ENCODE measurements at places on chromosomes 1 and 21.

DNA sequence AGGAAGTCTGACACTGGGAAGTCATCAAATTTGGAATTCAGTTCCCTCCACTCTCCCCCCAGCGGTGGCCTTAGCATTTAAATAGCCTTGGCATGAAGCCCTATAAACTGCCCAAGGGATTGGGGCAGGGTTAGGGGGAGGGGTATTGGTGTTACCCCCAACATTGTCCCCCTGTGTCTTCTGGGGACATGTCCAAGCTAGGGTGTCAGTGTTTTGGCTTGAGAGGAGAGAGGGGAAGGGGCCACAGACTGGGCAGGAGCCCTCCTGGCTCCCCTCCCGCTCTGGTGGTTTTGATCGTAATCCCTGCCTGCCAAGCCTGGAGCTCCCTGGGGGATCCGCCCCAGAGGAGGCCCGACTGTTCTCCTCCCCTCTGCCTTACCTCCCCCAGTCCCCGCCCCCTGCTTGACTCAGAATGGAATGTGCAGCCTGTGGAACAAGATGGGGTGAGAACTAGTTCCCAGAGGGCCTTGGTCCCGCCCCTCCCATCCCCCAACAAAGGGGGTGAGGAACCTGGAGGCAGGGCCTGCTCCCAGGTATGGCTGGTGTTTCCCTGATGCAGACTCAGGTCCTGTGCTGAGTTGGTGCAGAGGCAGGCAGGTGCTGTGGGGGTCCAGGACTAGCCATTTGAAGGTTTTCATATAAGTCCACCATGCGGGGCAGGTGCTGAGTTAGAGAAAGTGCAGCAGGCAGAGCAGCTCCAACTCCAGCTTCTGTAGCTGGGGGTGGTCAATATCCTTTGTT, 7.4 kb downstream of the SOX13 start:
- peak; percentile 5 for DNase-seq

GRCh38 chr21:37026499-37026898, 20.0 kb downstream of the RIPPLY3 start:
- no peak for DNase-seq

GRCh38 chr1:56434740-56435139, 144.6 kb downstream of the PLPP3 start:
- no peak for DNase-seq

- DNase-seq = no peak
Measured at GRCh38 chr1:188462837-188463236, 1634.1 kb downstream of the PLA2G4A start.

GRCh38 chr1:219121679-219122078, 52.0 kb upstream of the LYPLAL1 start:
- no peak for DNase-seq

DNA sequence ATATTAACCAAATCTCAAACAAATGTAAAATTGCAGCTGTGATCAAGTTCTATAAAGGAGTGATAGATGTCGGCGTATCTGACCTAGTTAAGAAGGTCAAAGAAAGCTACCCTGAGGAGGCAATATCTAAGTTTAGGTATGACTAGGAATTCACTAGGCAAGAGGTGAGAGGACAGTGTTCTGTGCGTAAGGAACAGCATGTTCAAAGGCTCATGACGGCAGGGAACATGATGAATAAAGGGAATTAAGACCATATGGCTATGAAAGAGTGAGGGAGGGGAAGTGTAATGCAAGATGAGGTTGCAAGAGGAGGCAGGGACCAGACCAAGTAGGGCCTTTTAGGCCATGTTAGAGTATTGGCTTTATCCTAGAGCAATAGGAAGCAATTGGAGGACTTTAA, 8.6 kb downstream of the LIX1L start:
- no peak for DNase-seq

DNA sequence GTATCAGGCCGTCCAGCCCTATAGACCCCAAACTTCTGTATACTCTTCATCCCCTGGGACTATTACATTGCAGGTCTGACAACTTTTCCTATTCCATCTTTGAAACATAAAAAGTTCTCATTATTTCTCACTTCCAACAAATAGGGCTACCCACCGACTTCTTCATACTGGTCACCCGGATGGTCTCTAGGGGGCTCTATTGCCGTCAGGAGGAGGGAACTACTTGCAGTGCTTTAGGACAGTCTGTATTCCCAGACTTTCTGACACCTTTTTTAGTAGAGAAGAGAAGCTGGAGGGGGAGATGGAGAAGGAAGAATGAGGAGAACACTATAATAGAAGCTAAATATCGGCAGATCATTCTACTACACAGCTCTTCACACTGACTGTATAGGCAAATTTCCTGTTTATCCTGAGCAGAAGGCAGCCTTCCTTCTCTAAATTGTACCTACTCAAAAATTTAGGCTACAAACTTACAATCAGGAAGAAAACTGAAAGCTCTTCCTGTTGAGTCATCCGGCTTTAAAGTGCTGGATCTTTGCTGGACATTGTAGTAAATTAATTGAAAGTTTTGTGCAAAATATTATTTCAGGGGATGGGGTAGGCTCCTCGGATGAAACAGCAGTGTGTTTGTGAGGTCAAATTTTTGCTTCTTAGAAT, 54.6 kb downstream of the CDC7 start:
- DNase-seq = no peak

DNA sequence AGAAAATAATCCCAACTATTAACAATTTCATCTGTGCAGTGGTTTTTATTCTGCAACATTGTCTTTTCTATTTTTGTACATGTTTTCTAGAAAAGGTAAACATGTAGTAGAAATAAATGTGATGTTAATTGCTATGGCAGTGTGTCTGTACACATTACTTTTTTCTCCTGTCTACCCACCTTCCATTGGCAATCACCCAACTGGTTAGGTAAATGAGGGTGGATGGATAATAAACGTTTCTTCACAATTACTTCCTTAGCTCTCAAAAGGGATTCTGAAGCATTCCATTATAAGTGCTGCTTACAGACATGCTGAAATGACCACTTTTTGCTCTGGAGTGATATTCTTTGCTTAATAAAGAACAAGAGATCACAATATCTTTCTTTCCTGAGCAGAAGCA, 61.4 kb downstream of the MAGI3 start:
- DNase-seq = no peak

DNA sequence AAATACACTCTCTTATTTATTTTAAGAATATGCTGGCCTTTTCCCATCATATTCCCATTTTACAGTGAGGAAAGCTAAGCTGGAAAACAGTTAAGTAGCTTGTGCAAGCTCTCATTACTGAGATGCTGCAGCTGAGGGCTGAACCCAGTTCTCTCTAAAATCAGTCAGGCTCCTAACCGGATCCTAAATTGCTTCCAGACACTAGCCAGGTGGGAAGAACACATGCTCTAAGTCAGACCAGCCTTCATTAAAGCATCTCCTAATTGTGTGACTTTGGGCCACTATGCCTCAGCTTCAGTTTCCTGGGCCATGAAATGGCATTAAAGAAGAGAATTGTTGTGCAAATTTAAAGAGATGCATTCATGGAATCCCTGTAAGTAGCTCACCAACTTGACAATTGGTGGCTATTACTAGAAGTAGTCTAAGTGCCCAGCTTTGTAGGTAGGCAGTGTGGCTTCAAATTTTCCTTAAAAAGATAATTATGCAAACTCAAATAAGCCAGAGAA, 228.4 kb downstream of the DAB1 start:
- no peak for DNase-seq

DNA sequence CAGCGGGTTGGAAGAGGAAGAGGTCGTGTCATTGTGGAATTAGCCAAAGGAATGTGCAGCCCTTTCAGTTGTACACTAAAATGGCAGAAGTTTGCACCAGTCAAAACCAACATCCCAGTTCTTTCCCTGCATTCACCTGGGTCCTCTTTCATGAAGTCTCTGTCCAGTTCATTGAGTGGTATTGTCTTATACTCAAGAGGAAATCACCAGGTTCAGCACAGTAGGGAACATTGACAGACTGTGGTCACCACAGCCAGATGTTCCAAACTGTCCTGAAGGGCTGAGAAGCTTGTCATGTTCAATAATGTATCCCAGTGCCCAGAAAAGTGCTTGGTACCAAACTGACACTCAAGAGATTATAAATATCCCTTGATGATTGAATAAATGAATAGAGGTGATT, 131.6 kb downstream of the GLUL start:
- DNase-seq = peak; percentile 63

DNA sequence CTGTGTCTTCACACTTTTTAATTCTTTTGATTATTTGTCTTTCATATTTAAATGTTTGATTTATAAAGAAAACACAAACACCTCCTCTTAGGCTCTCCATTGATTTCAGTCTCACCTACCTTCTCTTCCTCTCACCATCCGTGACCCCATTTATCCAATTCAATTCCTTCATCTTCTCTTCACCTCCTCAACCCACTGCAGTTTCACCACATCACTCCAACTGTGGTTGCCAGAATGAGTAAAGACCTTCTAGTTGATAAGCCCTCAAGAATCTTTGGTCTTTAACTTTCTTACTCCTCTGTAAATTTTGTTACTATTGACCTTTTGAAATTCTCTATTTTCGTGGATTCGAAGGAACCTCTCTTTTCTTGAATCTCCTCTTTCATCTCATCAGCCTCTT, 260.7 kb downstream of the CHRM3 start:
- DNase-seq = no peak

- DNase-seq = no peak
Measured at GRCh38 chr1:62142496-62142895, 52.2 kb upstream of the L1TD1 start.

GRCh38 chr1:151048645-151049032, 1.1 kb downstream of the C1orf56 start:
- DNase-seq = no peak

GRCh38 chr1:16073490-16074119, at the start of gene FAM131C:
TSS of gene FAM131C (minus strand) at chr1:16073651. CDS start at chr1:16073442, 209 bp downstream.
- no peak for DNase-seq

GRCh38 chr1:244187310-244187709, 136.2 kb downstream of the ZBTB18 start:
- no peak for DNase-seq

DNA sequence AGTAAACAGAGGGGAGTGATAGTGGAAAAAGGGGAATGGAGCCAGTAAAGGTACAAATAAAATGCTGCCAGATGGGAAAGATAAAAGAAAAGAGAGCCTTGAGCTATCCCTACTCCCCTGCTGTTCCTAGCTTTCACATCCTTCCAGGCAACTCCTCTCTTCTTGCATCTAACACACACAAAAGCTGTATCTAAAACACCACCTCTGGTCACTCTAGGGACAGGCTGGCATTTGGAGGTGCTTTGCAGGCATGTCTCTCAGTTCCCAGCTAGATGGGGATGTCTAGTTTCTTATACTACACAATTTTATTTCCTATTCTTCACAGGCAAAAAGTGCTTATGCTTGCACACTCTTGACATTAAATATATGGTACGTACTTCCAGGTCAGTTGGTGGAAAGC, 185.1 kb upstream of the ST6GALNAC5 start:
- no peak for DNase-seq

GRCh38 chr1:35507947-35508346, 49.3 kb downstream of the KIAA0319L start:
- DNase-seq = no peak

GRCh38 chr1:188154196-188154595, 1325.4 kb downstream of the PLA2G4A start:
- no peak for DNase-seq

DNA sequence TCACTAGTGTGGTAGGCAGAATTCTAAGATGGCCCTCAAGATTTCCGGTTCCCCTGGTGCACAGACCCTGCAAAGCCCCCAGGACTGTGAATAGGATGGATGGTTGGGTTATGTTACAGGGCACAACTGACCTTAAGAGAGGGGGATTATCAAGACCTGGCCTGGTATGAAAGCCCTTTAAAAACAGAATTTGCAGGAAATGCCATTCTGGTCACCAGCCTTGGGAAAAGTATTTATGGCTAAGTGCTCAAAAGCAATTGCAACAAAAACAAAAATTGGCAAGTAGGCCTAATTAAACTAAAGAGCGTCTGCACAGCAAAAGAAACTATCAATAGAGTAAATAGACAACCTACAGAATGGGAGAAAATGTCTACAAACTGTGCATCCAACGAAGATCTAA, 144.7 kb upstream of the EDN2 start:
- no peak for DNase-seq

GRCh38 chr1:202145068-202145743, 669 bp upstream of the ARL8A start:
- DNase-seq = peak; percentile 39

DNA sequence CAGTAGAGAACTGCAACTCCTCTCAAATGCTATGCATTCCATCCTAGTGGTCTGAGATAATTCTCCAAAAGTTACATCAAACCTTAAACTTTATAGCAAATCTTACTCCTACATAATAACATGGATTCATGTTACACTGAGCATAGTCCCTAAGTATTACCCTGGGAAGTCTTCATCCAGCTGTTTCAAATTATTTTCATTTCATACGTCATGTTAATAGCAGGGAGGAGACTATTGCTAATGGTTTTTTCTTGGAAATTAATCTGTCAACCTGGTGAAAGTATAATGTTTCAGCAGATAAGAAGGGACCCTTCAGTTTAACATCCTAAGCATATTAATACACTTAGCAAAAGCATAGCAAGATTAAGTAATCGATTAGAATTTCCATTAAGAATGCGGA, 318.1 kb downstream of the USP25 start:
- no peak for DNase-seq

GRCh38 chr1:209409780-209410179, 173.7 kb upstream of the CAMK1G start:
- no peak for DNase-seq

DNA sequence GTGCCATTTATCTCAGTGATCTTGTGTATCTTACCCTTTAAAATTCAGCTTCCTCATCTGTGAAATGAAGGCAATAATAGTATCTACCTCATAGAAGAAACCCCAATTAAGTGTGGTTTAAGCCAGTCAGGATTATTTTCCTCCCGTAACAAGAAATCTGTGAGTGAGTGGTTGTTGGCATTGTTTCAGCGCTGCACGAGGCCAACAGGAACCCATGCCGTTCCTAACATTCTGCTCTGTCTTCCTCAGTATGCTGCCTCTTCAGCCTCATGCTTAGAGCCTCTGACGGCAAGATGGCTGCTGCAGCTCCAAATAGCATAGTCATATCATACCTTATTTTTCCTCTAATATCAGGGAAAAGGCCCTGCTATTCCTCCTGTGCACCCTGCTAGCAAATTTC, 289.7 kb downstream of the TM2D1 start:
- no peak for DNase-seq

DNA sequence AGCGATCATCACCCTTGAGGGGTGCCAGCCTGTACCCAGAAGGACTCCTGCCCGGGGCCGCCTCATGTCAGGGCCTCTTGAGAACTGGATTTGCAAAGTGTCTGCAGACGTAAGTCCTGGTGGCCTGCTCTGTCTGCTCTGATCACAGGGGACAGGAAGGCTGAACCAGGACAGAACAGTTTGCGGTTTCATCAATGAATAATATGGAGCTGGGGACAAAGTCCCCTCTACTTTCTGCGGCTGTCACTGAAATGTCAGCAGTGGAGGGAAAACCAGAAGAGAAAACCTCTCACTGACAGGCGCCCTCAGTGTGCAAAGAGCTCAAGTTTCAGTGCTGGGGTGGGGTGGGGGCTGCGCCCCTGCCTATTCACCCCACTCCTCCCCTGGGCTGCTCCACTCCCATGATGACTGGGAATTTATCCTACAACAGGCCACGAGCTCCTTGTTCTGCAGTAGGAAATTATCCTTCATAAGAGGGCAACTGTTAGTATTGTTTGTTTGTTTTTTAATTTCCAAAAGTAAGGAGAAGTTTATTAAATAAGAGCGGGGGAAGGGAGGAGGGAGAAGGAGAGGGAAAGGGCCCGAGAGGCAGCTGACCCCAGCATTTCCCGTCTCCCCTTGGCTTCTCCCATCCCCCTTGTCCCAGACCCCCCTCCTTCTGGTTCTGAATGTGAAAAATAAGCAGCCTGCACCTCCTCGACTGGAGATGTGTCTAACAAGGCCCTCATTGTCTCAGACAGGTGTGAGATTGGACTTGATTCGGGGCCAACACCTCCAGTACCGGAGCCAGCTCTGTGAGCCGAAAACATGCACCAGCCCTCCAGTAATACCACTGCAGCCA, 149.2 kb downstream of the CLIC6 start:
- no peak for DNase-seq

Data from hematopoietic multipotent progenitor cell treated with erythropoietin and hydrocortisone succinate and interleukin-3 and kit ligand, for 8 days (in vitro differentiated cells).